ENCODE measurements at places on chromosomes 1 and 21.

GRCh38 chr1:67918067-67918466, 84.8 kb upstream of the GNG12 start:
- DNase-seq: no peak

GRCh38 chr1:184593597-184593996, 161.1 kb downstream of the EDEM3 start:
- DNase-seq: no peak

DNA sequence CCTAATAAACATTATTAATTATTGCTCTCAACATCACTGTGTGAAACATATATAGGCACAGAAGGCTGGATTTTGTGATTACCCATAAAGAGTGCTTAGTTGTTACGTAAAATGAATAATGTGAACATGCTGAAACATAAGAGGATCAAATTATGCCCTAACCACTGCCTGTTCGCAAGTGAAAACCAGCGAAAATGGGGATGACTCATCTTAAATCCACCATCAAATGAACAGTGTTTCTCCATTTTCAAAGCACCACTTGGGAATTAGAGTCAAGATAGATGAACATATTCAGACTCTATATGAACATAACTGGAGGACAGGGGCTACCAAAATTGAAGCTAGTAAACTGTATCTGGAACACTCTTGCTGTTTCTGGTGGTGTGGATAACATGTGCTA, 386.2 kb downstream of the HHIPL2 start:
- no peak for DNase-seq

DNA sequence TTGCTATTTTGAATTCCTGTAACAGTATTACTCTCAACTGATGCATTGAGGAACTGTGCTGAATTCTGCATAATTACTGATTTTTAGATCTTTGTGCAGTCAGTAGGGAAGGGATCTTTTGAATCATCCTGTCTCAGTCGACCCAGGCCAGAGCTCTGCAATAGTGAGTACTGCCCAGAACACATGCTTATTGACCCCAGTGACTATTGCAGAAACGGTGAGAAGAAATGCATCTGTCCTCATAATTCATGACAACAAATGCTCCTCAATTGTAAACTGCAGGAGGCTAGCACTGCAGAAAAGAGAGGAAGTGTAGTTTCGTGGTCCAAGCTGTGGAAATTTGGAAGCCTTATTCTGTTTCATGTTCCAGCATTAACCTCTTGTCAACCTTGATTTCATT, 19.6 kb downstream of the EDARADD start:
- DNase-seq: no peak
